ENCODE measurements at places on chromosomes 6 and 20. TPM values are rescaled to one million over a fixed set of nuclear protein-coding genes. Genes with fewer than 3 reads are reported as not detected.

GRCh38 chr20:1368448-1369199 is 24.2 kb downstream of the FKBP1A start:
- no peak for DNase-seq

Gene HSP90AB1
- total RNA-seq = 1,508 TPM

DNA sequence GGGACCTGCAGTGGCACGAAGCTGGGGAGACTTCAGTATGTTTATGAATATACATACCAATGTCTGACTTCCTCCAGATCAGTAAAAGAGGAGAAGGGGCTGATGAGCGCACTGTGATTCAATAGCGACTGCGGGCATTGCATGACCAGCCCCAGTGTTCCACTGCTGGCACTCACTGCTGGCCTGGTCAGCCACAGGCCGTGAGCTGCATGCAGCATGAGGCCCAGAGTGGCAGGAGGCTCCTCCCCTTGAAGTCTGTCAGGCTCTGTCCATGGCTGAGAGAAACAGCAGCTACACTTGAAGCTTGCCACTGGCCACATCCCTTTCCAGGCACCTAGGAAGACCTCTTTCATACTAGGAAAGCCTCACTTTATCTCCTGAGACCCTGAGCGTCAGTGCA is 265.9 kb upstream of the CDYL start:
- no peak for DNase-seq

DNA sequence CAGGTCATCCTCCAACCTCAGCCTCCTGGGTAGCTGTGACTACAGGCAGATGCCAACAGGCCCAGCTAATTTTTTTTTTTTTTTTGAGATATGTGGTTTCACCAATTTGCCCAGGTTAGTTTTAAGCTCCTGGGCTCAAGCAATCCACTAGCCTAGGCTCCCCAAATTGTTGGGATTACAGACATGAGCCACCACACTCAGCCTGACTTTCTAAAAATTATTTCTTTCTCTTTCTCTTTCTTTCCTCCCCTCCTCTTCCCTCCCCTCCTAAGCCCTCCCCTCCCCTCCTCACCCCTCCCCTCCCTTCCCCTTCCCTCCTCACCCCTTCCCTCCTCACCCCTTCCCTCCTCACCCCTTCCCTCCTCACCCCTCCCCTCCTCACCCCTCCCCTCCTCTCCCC is 127.3 kb downstream of the BTBD3 start:
- DNase-seq = no peak

GRCh38 chr6:37060195-37060559 is 54.7 kb downstream of the FGD2 start:
- DNase-seq = no peak

GRCh38 chr20:17579369-17580039 is 9.6 kb downstream of the DSTN start:
- no peak for DNase-seq

Gene PRDM13
- total RNA-seq = 0.14 TPM

- no peak for DNase-seq
Observed at GRCh38 chr20:57735831-57736737, 26.3 kb upstream of the PMEPA1 start.

Gene KCNB1
- total RNA-seq = 2.8 TPM

DNA sequence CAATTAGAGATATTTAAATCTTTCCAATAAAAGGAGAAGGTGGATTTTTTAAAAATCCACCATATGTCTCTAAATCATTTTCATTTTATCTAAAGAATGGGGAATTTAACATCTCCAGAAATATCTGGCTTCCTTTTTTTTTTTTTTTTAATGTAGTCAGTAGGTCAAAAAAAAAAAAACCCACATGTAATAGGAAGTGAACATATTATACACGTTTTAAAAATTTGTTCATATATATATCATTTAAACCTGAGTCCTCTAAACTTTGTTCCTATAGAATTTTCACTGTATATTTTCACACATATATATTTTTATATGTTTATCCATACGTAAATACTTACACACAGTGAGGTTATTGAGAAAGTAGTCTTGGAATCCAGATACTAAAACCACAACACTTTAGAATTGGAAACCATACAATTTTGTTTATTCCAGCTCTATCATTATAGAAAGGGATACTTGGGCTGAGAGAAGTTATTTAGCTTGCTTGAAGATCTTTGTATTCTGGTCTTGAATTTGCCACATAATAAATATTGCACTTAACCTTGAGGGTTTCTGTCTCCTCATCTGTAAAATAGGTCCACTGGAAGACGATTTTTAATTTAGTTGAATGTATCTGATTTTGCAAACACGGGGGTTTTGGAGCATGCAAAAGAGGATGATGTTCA is 62.1 kb upstream of the ZNF217 start:
- DNase-seq = no peak

Gene ABHD16B
- total RNA-seq = not detected

Gene LY6G5C
- total RNA-seq = 11.0 TPM

DNA sequence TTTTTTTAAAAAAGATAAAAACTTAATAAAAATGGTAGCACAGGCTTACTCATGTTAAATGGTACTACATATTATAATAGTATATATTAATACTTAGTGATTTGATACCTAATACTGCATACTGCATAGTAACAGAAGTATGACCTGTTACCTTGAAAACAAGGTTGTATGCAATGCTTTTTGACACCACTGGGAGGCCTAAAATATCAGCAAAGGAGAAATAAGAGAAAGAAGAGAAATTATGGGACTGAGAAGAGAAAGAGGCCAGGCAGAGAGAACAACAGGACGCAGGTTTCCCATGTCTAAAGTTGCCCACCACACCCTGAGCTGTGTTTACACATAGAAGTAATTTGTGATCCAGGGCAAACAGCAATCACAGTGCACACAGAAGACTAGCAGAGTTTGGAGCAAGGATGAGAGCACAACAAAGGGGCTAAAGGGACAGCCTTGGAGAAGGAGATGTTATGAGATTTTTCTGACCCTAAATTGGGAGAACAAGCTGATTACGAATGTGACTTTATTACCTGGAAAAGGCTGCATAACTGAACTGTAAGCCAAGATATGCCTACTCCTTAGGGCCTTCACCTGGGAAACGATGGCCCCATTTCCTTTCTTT is 73.2 kb downstream of the ROS1 start:
- DNase-seq = no peak

Gene ADAT2
- total RNA-seq = 10.1 TPM

DNA sequence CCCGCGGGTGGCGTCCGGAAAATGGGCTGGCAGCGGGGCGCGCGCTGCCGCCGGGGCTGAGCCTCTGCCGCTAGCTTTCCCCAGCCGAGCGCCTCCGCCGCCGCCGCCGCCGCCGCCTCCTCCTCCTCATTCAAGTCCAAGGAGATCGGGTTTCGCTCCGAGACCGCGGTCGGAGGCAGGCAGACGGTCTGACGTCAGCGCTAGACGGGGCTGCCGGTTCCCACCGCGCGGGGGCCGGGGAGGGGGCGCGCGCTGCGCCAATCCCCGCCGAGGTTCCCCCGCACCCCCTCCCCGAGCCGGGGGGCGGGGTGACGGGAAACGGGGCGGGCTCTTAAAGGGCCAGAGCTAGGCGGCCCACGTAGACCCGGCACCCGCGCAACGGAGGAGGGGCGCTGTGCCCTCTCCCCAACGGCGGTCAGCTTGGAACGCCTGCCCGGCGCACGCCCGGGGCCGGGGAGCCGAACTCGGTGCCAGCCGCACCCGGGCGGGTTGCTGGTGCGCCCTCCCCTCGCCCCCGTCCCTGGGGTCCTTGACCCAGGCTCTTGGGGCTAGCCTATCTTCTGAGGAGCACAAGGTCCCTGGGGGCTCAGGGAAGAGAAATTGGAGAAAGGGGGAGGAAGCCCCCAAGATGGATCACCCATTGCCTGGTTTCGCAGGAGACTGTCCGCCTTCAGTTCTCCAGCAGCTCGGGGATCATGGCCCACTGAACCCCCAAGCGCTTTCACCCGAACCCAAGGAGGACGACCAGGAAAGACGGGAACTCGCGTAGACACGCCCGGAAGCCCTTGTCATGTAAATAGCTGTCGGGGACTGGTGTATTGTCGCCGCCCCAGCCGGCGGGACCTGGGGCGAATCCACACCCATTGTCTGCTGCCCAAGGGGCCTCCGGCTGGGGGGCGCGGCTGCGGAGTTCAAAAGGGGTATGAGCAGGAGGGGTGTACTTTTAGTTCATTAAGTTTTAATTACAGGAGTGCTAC is at the start of gene PMEPA1:
Gene PMEPA1, minus strand, starts transcription at position 193 of the 977 bp plus-strand sequence. CDS start 433 bp downstream, outside the sequence.
- peak; percentile 91 for DNase-seq

GRCh38 chr6:166351715-166352285 is 9.5 kb upstream of the SFT2D1 start:
- no peak for DNase-seq

Gene OPRM1
- total RNA-seq = not detected

Gene ANKEF1
- total RNA-seq = 3.7 TPM

Gene TUBB2B
- total RNA-seq = 665 TPM

Gene MYB
- 6.8 TPM for total RNA-seq

Gene MOG
- not detected for total RNA-seq

- no peak for DNase-seq
Observed at GRCh38 chr20:9637889-9638288, 123.5 kb downstream of the LAMP5 start.

- no peak for DNase-seq
Observed at GRCh38 chr20:18831830-18832499, 18.4 kb downstream of the SCP2D1 start.

Gene SLCO4A1
- total RNA-seq = 7.0 TPM

Gene GDAP1L1
- total RNA-seq = 10.0 TPM

- no peak for DNase-seq
Observed at GRCh38 chr6:73058736-73059135, 166.6 kb downstream of the KHDC1L start.

DNA sequence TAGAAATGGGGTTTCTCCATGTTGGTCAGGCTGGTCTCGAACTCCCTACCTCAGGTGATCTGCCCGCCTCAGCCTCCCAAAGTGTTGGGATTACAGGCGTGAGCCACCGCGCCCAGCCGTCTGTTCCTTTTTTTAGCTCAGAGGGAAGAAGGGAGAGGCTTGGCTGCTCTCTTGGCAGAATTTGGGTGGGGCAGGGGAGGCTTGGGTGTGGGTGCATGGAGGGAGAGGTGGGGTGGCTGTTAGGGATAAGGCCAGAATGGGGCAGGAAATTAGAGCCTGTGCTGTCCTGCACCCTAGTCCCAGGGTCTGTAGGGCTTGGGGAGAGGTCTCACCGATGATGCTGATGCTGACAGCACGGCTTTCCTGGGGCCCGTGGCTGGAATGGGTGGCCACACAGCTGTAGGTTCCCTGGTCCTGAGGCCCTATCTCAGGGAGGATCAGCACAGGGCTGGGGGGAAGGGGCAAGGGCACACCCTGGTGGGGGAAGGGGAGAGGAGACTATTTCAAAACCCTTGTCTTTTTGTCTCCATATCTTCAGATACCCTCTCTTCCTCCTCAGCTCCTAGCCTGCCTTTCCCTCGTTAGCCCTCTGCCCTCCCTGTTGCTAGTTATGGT is 2.0 kb downstream of the AGER start:
- DNase-seq = no peak

DNA sequence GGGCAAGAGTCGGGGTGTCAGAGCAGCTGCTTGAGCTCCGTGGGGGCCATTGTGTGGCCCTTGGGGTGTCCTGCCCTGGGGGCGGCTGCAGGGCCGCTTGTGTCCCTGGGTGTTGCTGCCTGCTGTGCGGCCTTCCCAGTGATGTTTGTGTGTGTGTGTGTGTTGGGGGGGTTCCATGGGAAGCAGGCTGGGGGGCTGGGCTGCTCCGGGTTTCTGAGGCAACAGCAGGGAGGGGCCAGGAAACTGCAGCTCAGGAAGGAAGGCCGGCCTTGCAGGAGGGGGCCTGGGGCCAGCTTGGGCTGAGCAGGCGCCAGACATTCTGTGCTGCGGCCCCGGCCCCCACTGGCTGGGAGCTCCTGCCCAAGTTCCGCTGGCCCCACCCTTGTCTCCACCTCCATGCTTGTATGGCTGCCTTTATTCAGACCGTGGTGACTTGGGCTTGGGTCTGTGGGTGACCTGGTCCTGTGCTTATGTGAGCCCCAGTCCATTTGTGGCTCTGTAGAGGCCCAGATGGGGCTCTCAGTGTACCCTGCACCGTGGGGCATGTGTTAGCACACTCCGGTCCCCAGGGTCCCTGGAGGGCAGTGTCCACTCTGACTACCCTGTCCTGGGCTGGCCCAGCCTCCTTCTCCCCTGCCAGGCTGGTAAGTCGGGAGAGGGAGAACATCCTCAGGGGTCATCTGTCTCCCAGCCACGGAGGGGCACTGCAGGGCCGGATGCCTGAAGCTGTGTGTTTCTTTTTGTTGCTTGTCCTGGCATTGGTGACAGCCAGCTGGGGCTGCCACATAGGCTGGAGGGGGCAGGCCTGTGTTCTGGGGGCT is 4.6 kb upstream of the SOX18 start:
- no peak for DNase-seq

- DNase-seq = no peak
Observed at GRCh38 chr6:169657284-169657610, 44.6 kb downstream of the WDR27 start.

Gene ANKRD66
- not detected for total RNA-seq

Gene CPNE5
- total RNA-seq = 0.54 TPM

- DNase-seq = no peak
Observed at GRCh38 chr6:64256483-64256882, 620.9 kb downstream of the PHF3 start.

- DNase-seq = no peak
Observed at GRCh38 chr6:14381829-14382677, 264.5 kb downstream of the CD83 start.

DNA sequence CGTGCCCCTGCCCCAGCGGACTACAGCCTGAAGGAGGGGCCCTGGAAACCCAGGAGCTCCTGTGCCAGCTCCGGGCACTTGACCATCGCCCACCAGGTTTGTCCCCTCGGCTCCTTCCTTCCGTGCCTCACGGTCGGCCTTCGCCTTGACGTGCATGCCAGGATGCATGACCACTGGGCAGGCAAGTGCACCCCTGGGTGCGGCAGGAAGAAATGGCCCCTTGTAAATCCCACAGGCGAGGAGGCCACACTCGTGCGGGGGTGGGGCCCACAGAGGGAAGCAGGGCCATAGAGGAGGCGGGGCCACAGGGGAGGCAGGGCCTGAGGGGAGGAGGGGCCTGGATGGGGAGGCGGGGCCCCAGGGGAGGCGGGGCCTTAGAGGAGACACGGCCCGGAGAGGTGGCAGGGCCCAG is 81.7 kb downstream of the YTHDF1 start:
- DNase-seq = no peak

GRCh38 chr20:38842558-38842981 is 37.1 kb downstream of the PPP1R16B start:
- no peak for DNase-seq

GRCh38 chr6:52725143-52725534 is 38.1 kb downstream of the GSTA2 start:
- DNase-seq = no peak

DNA sequence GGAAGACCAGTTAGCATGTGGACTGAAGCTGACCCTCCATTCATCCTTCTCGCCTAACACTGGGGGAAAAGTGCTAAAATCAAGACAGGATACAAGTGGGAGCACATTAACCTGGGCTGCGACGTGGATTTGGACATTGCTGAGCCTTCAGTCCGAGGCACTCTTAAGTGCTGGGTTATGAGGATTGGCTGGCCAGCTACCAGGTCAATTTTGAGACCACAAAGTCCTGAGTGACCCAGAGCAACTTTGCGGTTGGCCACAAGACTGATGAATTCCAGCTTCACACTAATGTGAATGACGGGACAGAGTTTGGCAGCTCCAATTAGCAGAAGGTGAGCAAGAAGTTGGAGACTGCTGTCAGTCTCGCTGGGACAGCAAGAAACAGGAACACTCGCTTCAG is 20.7 kb downstream of the FUCA2 start:
- DNase-seq = no peak

Gene GLP1R
- 0.89 TPM for total RNA-seq
